ENCODE measurements at places on chromosomes 2 and 18.

GRCh38 chr2:33059471-33060156 is 112.9 kb downstream of the LTBP1 start:
- no peak for DNase-seq

DNA sequence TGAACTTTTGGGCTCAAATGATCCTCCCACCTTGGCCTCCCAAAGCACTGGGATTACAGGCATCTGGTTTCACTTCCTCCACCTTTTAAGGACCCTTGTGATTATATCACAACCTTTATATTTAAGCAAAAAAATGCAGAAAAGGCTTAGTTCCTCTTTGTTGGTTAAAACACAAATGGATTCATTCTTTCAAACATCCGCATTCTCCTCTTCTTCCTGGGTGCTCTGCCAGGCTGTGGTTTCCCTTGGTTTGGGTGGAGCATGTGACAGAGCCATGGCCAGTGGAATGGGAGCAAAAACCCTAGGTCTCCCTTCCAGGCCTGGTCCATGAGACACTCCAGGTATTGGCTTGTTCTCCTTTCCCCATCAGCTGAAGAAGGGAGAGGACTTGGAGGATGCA is 9.9 kb upstream of the SLC66A3 start:
- DNase-seq = no peak

DNA sequence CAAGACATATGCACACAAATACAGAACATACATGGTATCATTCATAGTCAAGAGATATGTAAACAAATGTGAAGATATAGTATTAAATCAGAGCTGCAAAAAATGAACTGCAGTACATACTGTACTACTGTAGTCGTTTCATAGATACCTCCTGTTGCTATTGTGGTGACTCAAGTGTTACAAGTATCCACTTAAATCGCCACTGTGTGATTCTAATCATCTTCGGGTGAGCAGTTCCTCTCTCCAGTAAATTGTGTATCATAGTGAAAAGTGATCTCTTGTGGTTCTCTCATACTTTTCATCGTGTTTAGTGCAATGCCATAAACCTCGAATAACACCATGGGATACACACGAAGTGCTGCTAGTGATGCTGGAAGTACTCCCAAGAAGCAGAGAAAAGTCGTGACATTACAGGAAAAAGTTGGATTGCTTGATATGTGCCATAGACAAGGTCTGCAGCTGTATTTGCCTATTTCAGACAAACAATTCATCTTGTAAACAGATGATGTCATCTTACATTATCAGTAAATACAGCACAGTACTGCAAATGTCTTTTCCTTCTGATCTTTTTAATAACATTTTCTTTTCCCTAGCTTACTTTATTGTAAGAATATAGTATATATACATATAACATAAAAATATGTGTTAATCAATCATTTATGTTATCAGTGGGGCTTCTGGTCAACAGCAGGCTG is 222.2 kb downstream of the BCL11A start:
- no peak for DNase-seq

- no peak for DNase-seq
Measured at GRCh38 chr2:219109471-219109870, 48.8 kb upstream of the IHH start.

DNA sequence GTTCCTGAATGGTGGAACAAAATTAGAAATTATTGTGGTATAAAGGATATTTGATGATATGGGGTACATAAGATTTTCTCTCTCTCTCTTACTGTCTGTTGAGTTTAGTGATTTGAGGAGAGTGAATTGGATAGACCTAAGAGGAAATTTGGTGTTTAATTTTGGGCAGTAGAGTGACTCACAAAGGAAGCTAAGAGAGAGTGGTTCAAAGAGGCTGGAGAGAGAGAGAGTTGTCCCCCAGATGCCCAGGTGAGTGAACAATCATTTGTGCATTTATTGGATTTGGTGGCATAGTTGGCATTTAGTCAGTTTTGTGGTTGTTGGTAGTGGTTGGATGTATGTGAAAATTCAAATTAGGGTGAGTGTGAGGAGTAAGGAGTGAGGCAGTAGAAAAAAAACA is 56.8 kb downstream of the GPD2 start:
- no peak for DNase-seq

- no peak for DNase-seq
Measured at GRCh38 chr2:136356125-136357006, 238.4 kb upstream of the CXCR4 start.

DNA sequence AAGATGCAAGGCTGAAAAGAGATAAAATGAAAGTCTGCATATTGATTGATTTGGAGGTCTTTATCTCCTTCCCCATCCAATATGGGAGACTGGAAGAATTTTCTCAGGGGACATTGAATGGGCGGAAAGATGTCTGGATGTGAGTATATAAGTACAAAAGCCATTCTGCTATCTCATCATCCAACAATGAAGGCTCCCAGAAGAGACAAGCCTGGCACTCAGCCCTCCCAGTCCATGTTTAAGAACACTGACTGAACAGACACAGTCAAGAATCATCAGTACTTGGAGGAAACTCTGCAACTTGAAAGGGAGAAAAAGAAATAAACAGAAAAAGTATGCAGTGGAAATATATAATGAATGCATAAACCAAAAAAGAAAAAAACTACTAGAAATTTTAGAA is 80.9 kb downstream of the PTRHD1 start:
- no peak for DNase-seq
